SK-MEL-5 (cell line): ENCODE measurements at places on chromosomes 7 and 10.

GRCh38 chr7:97004247-97005182 lies 838 bp upstream of the DLX6 start:
- DNase-seq = no peak

DNA sequence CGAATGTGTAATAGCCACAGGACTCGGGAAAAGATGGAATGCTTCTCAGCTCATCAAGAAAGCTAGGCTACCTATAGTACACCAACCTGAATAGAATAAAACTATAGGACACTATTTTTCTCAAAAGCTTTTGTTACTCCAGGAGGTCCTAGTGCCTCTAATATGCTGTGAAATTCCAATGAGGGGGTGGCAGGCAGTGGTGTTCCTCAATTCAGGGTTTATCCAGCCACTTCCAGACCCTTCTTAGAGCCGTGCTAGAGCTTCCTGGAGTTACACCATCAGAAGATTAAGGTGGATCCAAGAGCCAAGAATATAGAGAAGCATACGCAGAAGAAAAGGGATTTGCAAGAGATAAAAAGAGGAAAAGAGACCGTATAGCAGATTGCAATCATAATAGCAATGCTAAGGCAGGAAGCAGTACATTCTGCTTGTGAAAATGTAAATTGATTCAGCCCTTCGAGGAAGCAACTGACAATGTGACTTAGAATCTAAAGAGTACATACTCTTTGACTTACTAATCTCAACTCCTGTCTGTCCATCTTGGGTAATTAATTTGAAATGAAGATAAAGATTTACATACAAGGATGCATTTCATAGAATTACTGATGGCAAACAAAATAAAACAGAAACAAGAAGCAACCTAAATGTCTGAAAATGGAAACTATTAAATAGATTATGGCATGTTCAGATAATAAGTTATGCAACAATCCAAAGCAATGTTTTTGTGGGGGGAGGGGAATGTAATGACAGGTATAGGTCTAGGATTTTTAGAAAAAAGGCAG lies 2.1 kb downstream of the ST8SIA6 start:
- no peak for DNase-seq

DNA sequence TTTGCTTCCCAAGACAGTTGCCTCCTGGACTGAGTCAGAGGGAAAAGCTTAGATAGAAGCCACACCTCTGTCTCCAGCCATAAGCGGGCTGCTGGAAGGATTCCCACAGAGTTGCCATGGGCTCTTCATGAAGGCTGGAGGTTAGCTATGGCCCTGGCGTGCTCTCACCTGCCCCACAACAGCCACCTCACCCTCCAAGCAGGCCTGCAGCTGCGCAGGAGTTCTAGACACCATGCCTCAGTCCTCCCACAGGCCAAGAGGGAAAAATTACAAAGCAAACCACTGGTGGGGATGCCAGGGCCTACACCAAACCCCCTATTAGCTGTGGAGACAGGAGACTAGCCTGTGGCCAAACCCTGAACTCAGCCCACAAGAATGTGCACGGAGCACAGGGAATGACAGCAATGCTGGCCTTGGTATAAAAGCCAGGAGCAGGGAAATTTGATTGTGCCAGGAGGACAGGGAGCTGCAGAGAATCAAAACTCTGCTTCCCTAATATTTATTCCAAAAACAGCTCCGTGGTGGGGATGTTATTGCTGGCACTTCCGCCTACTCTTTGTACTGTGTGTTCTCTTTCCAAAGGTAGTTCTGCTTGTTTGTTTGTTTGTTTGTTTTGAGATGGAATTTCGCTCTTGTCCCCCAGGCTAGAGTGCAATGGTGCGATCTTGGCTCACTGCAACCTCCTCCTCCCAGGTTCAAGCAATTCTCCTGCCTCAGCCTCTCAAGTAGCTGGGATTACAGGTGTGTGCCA lies 60.3 kb upstream of the STK17A start:
- DNase-seq = no peak

- no peak for DNase-seq
These were observed 128.6 kb upstream of the BMPER start for GRCh38 chr7:33776788-33777187.

- no peak for DNase-seq
These were observed 17.9 kb downstream of the BNIP3 start for GRCh38 chr10:131963811-131964210.

DNA sequence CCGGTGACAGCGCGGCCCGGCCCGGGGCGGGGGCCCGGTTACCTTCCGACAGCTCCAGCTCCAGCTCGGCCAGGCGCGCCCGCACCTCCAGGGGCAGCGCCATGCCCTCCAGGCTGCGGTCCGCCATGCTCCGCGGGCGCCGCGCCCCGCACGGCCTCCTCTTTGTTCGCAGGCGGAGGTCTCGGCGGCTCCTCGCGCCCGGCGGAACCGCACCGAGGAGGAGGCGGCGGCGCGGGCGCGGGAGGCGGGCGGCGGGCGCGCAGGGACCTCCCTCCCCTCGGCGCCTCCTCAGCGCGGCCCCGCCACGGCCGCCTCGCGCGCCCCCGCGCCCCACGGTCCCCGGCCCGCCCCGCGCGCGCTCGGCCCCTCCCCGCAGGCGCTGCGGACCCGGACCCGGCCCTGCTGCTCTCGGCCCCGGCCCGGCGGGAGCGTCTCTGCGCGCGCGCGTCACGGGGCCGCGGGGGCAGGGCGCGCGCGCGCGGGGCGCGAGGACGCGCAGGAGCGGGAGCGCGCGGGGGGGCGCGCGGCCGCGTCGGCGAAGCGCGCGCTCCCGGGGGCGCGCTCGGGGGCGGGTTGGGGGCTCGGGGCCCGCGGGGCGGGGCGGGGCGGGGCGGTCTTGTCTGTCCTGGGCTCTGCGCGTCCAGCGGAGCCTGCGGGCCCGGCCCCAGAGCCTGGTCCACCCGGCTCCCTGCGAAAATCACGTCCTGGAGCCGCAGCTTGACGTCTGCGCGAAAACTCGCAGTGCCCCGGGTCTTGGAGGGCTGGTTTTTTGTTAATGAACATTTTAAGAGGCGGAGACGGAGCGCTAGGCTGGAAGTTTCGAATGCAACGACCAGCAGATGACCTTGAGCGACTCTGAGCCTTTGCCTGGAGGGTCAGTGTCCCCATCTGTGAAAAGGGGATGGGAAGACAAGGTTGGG lies at the start of gene DIP2C:
TSS of gene DIP2C (minus strand) at position 217 of the 920 bp plus-strand sequence. CDS start at position 127, 90 bp downstream.
- peak; percentile 61 for DNase-seq

DNA sequence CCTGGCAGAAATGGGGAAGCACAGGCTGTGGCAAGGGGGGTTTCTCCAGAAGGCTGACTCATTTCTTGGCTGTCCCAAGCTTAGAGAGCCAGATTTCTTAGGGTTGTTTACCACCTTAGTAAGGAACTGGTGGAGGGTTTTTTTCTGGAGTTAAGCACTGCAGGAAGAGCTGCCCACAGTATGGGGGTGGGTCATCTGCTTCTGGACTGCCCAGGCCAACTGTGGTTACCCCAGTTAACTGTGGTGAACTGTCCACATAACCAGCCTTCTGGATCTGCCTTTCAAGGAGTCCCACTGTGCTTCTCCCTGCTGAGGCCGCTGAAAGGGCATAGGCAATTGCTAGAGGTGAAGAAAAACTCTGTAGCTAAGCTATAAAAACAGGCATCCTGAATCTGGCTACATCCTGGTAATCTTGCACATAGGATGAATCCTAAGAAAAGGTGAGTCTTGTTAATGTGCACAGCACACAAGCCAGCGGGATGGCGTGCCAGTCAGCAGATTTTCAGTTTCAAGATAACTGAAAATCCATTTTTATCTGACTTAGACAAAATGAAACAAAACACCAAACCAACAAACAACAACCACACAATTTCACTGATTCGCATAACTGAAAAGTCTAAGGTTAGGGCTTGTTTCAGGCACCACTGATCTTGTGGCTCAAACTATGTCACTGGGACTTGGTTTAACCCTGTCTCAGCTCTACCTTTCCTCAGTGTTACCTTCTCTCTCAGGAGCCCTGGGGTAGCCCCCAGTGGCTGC lies 21.6 kb upstream of the TSPAN33 start:
- no peak for DNase-seq

DNA sequence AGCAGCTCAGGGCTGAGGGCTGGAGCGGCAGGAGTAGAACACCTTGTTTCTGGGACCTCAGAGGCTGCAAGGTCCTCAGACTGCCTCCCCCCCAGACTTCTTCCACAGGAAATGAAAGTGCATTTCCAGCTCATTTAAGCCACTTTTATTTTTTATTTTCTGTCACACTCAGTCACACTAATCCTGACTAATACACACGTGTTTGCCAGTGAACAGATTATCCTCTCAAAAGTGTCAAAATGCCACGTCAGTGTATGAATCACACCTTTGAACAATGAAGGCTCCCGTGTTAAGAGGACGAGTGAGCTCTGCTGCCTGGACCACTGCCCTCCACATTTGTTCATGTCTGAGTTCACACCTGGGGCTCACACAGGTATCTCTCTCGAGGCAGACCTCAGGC lies 488.5 kb downstream of the DNAJB6 start:
- no peak for DNase-seq

DNA sequence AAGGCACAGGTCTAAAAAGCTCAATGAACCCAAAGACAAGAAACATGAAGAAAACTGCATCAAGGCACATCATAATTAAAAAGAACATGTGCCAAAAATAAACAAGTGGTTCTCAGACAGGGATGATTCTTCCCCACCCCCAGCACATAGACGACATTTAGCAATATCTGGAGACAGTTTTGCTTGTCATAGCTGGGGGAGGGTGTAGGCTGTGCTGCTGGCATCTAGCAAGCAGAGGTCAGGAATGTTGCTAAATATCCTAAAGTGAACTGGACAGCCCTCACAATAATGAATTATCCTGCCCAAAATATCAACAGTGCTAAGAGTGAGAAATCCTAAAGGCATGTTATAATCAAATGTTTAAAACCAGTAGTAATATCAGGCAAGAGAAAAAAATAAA lies 122.6 kb downstream of the MICU1 start:
- DNase-seq = no peak
